ENCODE measurements at places on chromosomes 2 and 18. TPM values are rescaled to one million over a fixed set of nuclear protein-coding genes. Genes with fewer than 3 reads are reported as not detected.
A peak's percentile ranks its signal among the peaks of the same experiment; 100 is the strongest.

The NAT8 gene
- total RNA-seq, result not detected

DNA sequence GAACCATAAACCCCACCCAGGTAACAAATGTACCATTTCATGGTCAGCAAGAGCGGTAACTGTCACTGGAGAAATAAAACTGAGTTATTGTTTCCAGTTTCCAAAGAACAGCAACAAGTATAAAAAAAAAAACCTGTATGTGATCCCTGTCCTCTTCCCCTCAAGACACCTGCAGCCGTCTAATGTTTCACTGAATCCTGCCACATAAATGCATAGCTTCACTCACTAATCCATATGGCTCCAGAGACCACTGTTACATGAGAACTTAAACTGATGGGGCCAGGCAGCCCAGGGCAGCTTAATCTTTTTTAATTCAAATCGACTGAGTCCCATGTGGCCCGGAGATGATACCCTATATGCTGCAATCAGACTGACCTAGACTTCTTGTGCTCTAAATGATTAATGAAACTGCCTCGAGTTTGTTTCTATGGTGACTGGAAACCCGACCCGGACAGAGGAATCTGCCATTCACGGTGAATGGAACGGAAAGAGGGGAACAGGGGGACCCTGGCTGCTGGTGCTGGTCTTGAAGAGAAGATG lies 60.9 kb upstream of the SIX2 start:
- no peaks in the 10 kb centered on the region for H3K4me1 ChIP-seq
- no peak overlapping the region for H3K27ac ChIP-seq
- no peak overlapping the region for H3K4me3 ChIP-seq

DNA sequence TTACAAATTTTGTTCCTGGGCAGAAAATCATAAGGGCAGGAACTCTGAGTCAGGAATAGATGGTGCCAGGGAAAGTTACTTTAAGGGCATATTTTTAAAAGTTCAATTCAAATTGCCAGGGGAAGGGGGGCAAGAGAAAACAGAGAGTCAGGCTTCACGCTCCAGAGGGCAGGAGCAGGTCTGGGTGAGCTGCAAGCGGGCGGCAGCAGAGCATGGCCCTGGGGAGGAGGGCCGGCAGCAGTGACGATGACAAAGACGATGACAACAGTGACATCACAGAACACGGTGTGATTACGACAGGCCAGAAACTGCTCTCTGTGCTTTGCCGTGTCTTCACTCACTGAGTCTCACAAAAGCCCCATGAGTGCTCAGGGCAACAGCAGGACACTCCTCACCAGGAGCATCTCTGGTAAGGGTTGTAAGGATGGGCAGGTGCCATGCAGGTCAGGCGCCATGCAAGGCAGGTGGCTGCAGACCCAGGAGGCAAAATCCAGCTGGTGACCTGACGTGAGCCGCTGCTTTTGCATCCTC lies 23.3 kb downstream of the CHST10 start:
- no peak overlapping the region for H3K27ac ChIP-seq
- no peaks in the 10 kb centered on the region for H3K4me1 ChIP-seq
- no peaks in the 10 kb centered on the region for H3K27me3 ChIP-seq
- H3K36me3 ChIP-seq, result no peaks in the 10 kb centered on the region

- H3K4me3 ChIP-seq, result no peak overlapping the region
- no peak for DNase-seq
- H3K36me3 ChIP-seq, result no peaks in the 10 kb centered on the region
- no peaks in the 10 kb centered on the region for H3K4me1 ChIP-seq
- no peak overlapping the region for H3K27ac ChIP-seq
Measured at GRCh38 chr2:75289771-75290170, 90.5 kb upstream of the TACR1 start.

- H3K36me3 ChIP-seq, result no peaks in the 10 kb centered on the region
- no peak overlapping the region for H3K4me3 ChIP-seq
- DNase-seq, result no peak
Measured at GRCh38 chr18:76406791-76407190, 88.3 kb downstream of the ZNF516 start.

The CDC42EP3 gene
- 20.6 TPM for total RNA-seq

- peaks cover 14% of the 10 kb centered on the region for H3K4me1 ChIP-seq
- H3K27me3 ChIP-seq, result peaks cover 14% of the 10 kb centered on the region
- H3K27ac ChIP-seq, result no peak overlapping the region
- no peak for DNase-seq
- no peaks in the 10 kb centered on the region for H3K36me3 ChIP-seq
Measured at GRCh38 chr2:240458044-240458899, 22.8 kb downstream of the GPC1 start.

- H3K4me3 ChIP-seq, result no peak overlapping the region
- H3K36me3 ChIP-seq, result no peaks in the 10 kb centered on the region
- H3K4me1 ChIP-seq, result no peaks in the 10 kb centered on the region
- DNase-seq, result no peak
- H3K27me3 ChIP-seq, result no peaks in the 10 kb centered on the region
- no peak overlapping the region for H3K27ac ChIP-seq
Measured at GRCh38 chr18:25099895-25100294, 252.1 kb downstream of the ZNF521 start.

DNA sequence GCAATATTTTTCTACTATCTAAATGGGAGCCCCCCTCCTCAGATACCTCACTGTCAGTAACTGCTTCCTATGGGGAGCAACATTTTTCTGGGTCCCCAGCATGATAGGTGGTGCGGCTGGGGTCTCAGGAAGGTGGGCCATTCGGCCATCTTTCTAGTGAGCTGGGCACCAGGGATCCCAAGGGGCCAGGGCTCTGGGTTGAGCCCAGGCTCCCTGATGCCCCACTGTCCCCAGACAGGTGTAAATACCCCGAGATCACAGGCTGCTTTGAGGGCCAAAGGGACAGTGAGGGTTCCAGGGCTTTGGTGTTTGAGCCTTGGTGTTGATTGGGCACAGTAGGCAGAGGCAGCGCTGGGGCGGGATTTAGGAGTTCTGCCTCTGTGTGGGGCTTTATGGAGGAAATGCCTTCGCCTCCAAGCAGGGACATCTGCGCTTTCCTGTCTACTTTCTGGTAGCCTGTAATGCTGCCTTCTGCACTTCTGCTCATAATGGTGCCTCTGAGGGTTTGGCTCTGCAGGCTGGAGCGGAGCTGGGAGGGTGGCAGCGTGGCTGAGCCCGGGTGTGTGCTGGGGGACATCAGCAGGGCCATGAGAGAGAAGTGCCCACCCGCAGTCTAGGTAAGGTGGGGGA lies 5.3 kb downstream of the ITM2C start:
- no peak for DNase-seq
- no peaks in the 10 kb centered on the region for H3K27me3 ChIP-seq
- no peak overlapping the region for H3K4me3 ChIP-seq

GRCh38 chr2:232731470-232731869 lies 34.3 kb downstream of the GIGYF2 start:
- DNase-seq, result no peak
- H3K4me1 ChIP-seq, result no peaks in the 10 kb centered on the region
- H3K27ac ChIP-seq, result no peak overlapping the region
- peaks cover 57% of the 10 kb centered on the region for H3K36me3 ChIP-seq
- H3K27me3 ChIP-seq, result no peaks in the 10 kb centered on the region

- no peak overlapping the region for H3K27ac ChIP-seq
- no peak for DNase-seq
- H3K36me3 ChIP-seq, result no peaks in the 10 kb centered on the region
- H3K4me1 ChIP-seq, result no peaks in the 10 kb centered on the region
- H3K4me3 ChIP-seq, result no peak overlapping the region
Measured at GRCh38 chr2:135265960-135266490, 213.9 kb downstream of the RAB3GAP1 start.

GRCh38 chr2:205969584-205969983 lies 116.4 kb downstream of the INO80D start:
- H3K4me1 ChIP-seq, result no peaks in the 10 kb centered on the region
- H3K36me3 ChIP-seq, result no peaks in the 10 kb centered on the region
- no peak for DNase-seq
- H3K27me3 ChIP-seq, result no peaks in the 10 kb centered on the region
- no peak overlapping the region for H3K4me3 ChIP-seq
- H3K27ac ChIP-seq, result no peak overlapping the region

- no peaks in the 10 kb centered on the region for H3K36me3 ChIP-seq
- H3K27me3 ChIP-seq, result no peaks in the 10 kb centered on the region
- no peak overlapping the region for H3K27ac ChIP-seq
- no peaks in the 10 kb centered on the region for H3K4me1 ChIP-seq
- peak; percentile 64 for DNase-seq
Measured at GRCh38 chr2:55175254-55176093, 56.6 kb downstream of the CLHC1 start.

DNA sequence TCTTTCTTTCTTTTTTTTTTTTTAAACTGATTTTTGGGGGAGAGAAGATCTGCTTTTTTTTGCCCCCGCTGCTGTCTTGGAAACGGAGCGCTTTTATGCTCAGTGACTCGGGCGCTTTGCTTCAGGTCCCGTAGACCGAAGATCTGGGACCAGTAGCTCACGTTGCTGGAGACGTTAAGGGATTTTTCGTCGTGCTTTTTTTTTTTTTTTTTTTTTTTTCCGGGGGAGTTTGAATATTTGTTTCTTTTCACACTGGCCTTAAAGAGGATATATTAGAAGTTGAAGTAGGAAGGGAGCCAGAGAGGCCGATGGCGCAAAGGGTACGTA lies 587 bp downstream of the MEIS1 start:
- no peak overlapping the region for H3K27ac ChIP-seq
- peaks cover 30% of the 10 kb centered on the region for H3K4me1 ChIP-seq
- H3K36me3 ChIP-seq, result no peaks in the 10 kb centered on the region
- no peak for DNase-seq

- H3K36me3 ChIP-seq, result peaks cover 12% of the 10 kb centered on the region
- H3K4me3 ChIP-seq, result no peak overlapping the region
- no peak overlapping the region for H3K27ac ChIP-seq
- no peaks in the 10 kb centered on the region for H3K27me3 ChIP-seq
Measured at GRCh38 chr2:69989441-69990105, 28.1 kb upstream of the ASPRV1 start.

The B3GNT7 gene
- total RNA-seq, result 0.38 TPM

DNA sequence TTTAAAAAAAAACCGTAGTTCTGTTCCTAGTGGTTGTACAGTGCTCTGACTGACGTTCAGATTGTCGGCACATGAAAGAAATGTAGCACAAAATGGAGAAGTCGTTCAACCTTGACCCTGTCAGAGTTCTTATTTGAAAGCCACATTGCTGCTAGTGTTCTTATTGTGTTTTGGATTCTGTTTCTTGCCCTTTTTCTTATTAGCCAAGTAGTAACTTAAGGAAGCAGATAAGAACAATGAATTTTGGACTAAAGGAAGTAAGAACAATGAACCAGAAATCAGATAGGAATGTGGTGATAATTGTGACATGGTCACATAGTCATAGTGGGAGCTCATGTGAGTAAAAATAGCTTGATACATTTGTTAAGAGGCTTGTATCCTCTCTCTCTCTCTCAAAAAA lies 45.9 kb downstream of the RPIA start:
- H3K4me3 ChIP-seq, result no peak overlapping the region
- H3K27me3 ChIP-seq, result no peaks in the 10 kb centered on the region
- no peak for DNase-seq

The CTLA4 gene
- total RNA-seq, result 52.0 TPM

The FRZB gene
- total RNA-seq, result not detected

DNA sequence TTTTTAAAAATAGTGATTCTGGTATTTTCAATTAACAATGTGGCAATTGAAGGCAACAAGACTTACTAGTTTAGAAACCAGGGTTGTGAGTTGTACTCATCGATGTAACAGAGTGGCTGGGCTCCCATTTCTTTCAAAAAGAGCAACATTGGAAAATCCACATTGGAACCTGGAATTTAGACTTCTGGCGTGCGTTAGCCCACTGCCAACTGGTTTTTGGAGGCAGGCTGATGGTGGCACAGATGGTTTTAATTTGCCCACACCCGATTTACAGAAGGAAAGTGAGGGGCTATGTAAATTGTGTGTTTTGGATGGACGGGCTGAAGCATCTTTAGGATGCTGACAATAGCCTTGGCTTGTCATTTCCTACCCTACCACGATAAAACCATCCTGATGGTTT lies 66.3 kb downstream of the TRPM8 start:
- no peaks in the 10 kb centered on the region for H3K36me3 ChIP-seq
- peaks cover 8% of the 10 kb centered on the region for H3K4me1 ChIP-seq
- no peak overlapping the region for H3K4me3 ChIP-seq
- H3K27me3 ChIP-seq, result no peaks in the 10 kb centered on the region
- no peak overlapping the region for H3K27ac ChIP-seq

The EIF2AK2 gene
- total RNA-seq, result 29.1 TPM

DNA sequence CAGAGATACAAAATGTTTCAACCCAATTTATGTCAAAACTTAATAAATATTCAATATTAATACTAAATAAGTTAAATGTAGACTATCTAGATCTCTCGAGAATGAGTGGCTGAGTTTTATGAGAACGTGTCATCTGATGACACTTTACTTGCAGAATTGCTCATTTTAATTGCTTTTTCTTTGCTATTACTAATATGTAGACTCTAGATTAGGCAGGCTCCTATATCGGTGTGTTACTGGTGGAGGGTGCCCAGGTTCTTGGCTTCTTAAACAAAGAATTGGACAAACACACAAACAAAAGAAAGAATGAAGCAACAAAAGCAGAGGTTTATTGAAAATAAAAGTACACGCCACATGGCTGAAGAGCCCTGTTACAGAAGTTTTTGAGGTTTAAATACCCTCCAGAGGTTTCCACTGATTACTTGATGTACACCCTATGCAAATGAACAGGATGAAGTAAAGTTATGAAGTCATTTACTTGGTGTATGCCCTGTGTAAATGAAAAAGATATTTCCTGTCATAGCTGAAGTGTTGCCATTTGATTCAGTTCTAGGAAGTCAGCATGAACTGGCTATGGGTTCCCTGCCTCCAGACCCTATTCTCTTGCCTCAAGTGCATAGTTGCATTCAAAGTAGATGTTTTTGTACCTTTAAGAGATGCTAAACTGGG lies 122.9 kb upstream of the ITGA4 start:
- H3K36me3 ChIP-seq, result no peaks in the 10 kb centered on the region
- no peaks in the 10 kb centered on the region for H3K27me3 ChIP-seq
- peak; percentile 28 for DNase-seq

- no peaks in the 10 kb centered on the region for H3K36me3 ChIP-seq
- no peak for DNase-seq
- no peak overlapping the region for H3K27ac ChIP-seq
- no peaks in the 10 kb centered on the region for H3K27me3 ChIP-seq
Measured at GRCh38 chr2:212858496-212858895, 292.9 kb downstream of the IKZF2 start.

DNA sequence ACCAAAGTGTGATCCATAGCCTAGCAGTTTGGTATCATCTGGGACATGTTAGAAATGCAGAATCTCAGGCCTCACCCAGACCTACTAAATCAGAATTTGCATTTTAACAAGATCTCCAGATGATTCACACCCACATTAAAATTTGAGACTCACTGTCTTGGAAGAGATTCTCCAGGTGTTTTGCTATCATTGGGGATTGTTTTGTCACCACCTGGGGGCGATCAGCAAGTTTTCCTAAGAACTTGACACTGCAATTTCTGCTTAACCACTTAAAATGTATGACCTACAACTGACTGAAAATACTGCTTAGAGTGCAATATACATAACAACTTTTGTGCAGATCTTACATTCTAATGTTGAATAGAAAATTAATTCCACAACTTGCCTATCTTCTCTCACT lies 18.9 kb upstream of the ITGA4 start:
- DNase-seq, result peak; percentile 15
- no peaks in the 10 kb centered on the region for H3K4me1 ChIP-seq
- H3K4me3 ChIP-seq, result no peak overlapping the region
- no peaks in the 10 kb centered on the region for H3K27me3 ChIP-seq

The TUBB6 gene
- total RNA-seq, result 0.88 TPM

- no peak overlapping the region for H3K4me3 ChIP-seq
- no peak overlapping the region for H3K27ac ChIP-seq
- peaks cover 17% of the 10 kb centered on the region for H3K4me1 ChIP-seq
- no peak for DNase-seq
- peaks cover 16% of the 10 kb centered on the region for H3K36me3 ChIP-seq
- no peaks in the 10 kb centered on the region for H3K27me3 ChIP-seq
Measured at GRCh38 chr2:74856599-74856998, 22.7 kb downstream of the HK2 start.

- no peak overlapping the region for H3K4me3 ChIP-seq
- no peaks in the 10 kb centered on the region for H3K27me3 ChIP-seq
- peaks cover 28% of the 10 kb centered on the region for H3K4me1 ChIP-seq
- no peak for DNase-seq
Measured at GRCh38 chr2:143264851-143265250, 135.6 kb downstream of the ARHGAP15 start.
